ENCODE measurements at places on chromosomes 5 and 9.

GRCh38 chr5:74432216-74432615 lies 208.3 kb downstream of the ENC1 start:
- DNase-seq = no peak

GRCh38 chr5:126433701-126434100 lies 10.5 kb downstream of the GRAMD2B start:
- no peak for DNase-seq

DNA sequence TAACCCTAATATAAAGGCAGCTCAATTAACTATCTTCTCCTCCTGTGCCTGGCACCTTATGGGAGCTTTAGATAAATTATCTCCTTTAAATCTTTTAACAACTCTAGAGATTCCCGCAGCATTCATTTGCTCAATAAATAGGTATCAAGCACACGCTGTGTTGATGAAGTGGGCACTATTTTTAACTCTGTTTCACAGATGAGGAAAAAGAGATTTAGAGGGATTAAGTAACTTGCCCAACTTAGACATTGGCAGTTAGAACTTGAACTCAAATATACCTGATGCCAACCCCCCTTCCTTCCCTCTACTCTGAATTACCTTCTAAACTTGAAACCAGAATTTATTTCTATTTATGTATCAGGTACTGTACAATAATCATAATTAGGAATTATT lies 112.4 kb downstream of the SH3TC2 start:
- DNase-seq = no peak

- no peak for DNase-seq
Measured at GRCh38 chr5:130102375-130102774, 198.1 kb downstream of the CHSY3 start.

- no peak for DNase-seq
Measured at GRCh38 chr5:66553916-66554575, 42.1 kb upstream of the MAST4 start.

- no peak for DNase-seq
Measured at GRCh38 chr5:165892383-165892782, 2387.0 kb downstream of the MAT2B start.

GRCh38 chr9:97695995-97696802 lies 941 bp downstream of the XPA start:
- DNase-seq = no peak

GRCh38 chr5:151721087-151721646 lies 34.5 kb upstream of the SPARC start:
- no peak for DNase-seq
